ENCODE measurements at places on chromosomes 1 and 21. TPM values are rescaled to one million over a fixed set of nuclear protein-coding genes. Genes with fewer than 3 reads are reported as not detected.

DNA sequence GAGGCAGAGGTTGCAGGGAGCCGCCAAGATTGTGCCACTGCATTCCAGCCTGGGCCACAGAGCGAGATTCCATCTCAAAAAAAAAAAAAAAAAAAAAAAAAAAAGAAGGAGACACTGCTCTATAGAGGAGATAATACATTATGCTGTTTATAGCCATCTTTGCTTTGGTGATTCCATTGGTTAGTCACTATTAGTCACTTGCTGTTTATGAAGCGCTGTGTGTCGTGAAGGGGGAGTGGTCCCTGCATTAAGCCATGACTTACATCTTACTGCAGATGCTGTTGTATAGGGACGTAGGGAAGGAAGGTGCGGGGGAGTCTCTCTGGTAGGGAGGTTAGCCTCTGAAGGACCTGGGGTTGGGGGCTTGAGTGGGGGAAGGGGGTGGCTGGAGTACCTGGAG is 48.3 kb downstream of the HUNK start:
- no peak for DNase-seq

DNA sequence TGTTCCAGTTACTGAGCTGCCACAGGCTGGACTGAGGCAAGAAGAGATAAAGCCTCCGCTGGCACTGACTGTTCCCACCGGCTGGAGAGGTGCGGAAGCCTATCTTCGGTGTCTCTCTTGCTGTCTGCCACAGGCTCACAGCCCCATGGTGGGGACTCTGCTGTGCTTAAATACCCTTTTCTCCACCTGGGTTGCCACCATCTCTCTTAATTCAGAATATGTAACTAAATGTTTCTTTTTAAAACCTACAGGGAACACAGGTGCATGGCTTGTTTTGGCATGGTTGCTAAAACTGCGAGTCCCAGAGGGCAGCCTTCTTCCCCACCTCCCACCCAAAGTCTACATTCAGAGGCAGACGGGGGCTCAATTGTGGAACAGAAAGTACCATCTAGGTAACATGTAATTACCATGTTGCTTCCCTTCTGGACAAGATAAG is 8.1 kb upstream of the LBR start:
- DNase-seq = no peak

DNA sequence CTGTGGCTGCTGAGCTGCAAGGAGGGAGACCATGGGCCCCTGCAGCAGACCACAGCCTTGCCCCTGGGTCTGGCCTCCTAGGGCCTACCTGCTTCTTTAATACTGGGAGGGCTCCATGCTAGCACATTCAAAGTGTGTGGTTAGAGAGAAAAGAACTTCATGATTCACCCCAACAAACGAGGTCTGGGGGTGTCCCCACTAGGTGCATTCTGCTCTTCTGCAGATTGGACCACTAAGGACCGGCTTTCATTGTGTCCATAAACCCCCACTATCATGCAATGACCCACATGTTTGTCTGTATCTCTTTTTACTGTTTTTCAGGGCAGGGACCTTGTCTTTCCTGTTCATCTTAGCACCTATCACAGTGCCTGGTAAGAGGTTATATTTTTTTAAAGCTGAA is 185.4 kb downstream of the OMA1 start:
- DNase-seq = no peak

DNA sequence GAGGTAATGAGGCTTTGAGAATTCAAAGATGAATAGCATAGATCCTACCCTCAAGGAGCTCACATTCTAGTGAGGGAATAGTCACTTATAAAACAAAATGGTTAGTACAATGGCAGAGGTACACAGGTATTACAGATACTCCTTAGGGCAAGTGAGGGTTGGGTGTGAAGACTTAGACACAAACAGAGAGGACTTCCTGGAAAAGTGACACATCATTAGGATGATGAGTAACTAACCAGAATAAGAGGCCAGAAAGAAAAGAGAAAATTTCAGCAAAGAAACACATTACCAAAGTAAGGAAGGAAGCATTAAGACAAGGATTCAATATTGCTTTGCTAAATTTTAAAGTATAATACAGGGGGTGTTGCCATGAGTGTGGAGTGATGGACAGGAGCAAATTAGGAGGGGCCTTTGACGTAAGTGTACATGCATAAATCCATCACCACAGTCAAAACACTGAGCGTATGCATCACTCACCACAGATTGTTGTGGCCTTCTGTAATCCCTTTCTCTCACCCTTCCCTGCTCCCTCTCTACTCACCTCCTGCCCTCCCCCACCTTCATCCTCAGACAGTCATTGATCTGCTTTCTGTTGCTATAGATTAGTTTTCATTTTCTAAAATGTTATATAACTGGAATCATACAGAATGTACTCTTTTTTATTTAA is 7.9 kb downstream of the CD53 start:
- no peak for DNase-seq

- DNase-seq = no peak
Observed at GRCh38 chr1:53402891-53403655, 56.1 kb upstream of the DMRTB1 start.

- DNase-seq = peak; percentile 93
Observed at GRCh38 chr1:200738327-200738948, at the start of gene CAMSAP2. Gene CAMSAP2 (plus strand): TSS chr1:200738893. CDS start chr1:200739828, 935 bp downstream.

- no peak for DNase-seq
Observed at GRCh38 chr21:42195378-42196031, 23.4 kb upstream of the ABCG1 start.

NEK2 gene
- total RNA-seq = 0.44 TPM
